ENCODE measurements at places on chromosomes 2 and 18.

- H3K27me3 ChIP-seq = no peaks in the 10 kb centered on the region
- H3K4me3 ChIP-seq = no peak overlapping the region
- H3K27ac ChIP-seq = no peak overlapping the region
- H3K4me1 ChIP-seq = no peaks in the 10 kb centered on the region
- no peak for DNase-seq
Measured at GRCh38 chr2:48756289-48756688, 765 bp upstream of the LHCGR start.

- H3K27ac ChIP-seq = no peak overlapping the region
- H3K4me1 ChIP-seq = no peaks in the 10 kb centered on the region
- no peaks in the 10 kb centered on the region for H3K36me3 ChIP-seq
- no peaks in the 10 kb centered on the region for H3K27me3 ChIP-seq
- DNase-seq = no peak
Measured at GRCh38 chr18:75350512-75350839, 77.0 kb downstream of the SMIM21 start.

DNA sequence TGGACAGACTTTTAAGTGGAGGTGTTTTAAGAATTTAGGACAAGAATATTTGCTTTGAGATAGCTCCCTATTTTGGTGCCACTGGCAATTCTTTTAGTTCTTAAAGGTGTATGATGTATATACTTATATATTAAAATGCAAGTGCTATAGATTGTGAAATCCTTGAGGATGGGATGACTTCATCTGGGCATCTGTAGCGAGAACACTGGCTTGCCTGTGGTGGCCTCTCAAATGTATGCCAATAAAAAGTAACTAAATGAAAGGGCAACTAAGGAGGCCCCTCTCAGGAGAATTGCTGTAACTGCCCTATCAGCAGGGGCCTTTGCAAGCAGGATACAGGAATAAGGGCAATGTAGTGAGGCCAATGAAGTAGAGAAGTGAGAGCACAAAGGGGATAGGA is 2.6 kb upstream of the THUMPD2 start:
- H3K27me3 ChIP-seq = no peaks in the 10 kb centered on the region
- no peak for DNase-seq
- no peak overlapping the region for H3K27ac ChIP-seq
- no peak overlapping the region for H3K4me3 ChIP-seq

GRCh38 chr2:100793982-100794381 is 26.0 kb upstream of the NPAS2 start:
- DNase-seq = no peak
- no peaks in the 10 kb centered on the region for H3K27me3 ChIP-seq
- no peaks in the 10 kb centered on the region for H3K36me3 ChIP-seq

DNA sequence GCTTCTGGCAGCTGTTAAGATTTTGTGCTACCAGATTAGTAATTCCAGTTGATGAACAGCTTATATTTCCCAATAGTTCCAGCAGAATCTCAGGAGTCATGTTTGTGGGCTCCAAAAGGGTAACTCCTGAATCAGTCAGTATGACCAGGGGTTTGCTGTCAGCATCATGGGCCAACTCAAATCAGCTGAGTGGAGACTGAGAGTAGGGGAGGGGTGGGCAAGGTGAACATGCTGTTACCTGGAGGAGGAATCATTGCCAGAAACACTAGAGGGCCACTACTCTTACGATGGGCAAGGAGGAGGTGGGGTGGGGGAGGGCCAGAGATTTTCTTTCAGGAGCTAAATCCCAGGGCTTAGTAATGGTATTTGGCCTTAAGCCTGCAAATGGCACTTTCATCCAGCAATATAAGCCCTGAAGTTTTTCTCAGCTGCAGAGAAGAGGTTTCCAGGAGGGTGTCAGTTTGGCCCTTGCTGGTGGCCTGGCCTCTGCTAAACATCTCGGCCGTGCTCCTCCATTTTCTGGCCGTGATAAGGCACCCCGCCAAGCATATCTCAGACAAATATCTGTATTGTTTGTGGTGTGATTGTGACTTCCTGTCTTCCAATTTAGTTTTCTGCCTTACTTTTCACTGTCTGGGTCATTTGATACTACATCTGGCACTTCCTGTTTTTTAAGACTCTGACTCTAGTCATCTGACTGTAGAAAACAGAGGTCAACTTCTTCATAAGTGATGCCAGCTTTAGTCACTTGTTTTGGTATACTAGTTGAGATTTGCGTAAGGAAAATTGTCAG is 120.5 kb upstream of the CXCR4 start:
- peak; percentile 39 for DNase-seq
- H3K27ac ChIP-seq = peak overlapping the region; percentile 68
- H3K4me1 ChIP-seq = peaks cover 45% of the 10 kb centered on the region
- no peaks in the 10 kb centered on the region for H3K36me3 ChIP-seq
- no peaks in the 10 kb centered on the region for H3K27me3 ChIP-seq
- H3K4me3 ChIP-seq = peak overlapping the region; percentile 27

DNA sequence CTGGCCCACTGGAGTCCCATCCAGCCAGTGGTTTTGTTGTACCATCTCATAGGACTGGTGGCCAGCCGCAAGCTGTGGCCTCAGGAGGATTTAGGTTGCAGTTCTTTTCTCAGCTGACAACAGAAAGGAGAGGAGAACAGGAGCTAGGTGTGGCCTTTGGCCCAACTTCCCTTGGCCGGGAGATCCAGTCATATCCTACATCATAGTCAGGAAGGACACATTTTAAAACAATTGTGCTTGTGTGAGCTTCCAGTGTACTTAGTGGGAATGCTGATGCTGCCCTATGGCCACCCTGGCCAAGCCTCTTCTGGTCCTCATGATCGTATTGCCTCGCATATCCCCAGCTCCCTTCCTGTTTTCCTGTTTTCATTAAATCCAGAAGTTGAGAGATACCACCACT is 98.1 kb downstream of the WDSUB1 start:
- H3K36me3 ChIP-seq = no peaks in the 10 kb centered on the region
- no peak overlapping the region for H3K4me3 ChIP-seq
- H3K4me1 ChIP-seq = no peaks in the 10 kb centered on the region
- no peak overlapping the region for H3K27ac ChIP-seq

DNA sequence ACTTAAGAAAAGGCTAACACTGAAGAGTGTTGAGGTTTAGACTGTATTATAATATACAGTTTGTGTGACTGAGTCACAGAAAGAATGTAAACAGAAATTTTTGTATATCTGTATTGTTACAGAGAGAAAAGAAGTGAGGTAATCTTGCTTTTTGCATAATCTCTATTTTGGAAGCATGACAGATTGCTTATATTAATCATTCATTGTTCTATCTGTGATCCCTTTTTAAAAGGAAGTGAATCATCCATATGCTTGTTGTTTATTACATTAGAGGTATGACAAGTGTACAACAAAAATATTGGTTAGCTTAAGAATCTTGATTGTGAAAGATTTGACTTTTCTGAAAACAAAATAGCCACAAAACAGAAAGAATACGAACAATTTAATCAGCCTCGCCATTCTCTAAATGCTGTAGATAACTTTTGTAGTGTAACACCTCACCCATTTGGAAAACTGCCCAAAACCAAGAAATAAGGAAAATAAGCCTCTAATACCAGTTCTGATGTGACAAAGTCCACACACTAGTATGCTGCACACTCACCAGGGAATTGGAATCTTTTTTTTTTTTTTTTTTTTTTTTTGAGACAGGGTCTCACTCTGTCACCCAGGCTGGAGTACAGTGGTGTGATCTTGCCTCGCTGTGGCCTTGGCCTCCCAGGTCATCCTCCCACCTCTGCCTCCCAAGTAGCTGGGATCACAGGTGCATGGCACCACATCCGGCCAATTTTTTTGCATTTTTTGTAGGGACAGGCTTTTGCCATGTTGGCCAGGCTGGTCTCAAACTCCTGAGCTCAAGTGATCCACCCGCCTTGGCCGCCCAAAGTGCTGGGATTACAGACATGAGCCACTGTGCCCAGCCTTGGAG is 91.5 kb upstream of the LPIN2 start:
- no peaks in the 10 kb centered on the region for H3K27me3 ChIP-seq
- H3K27ac ChIP-seq = no peak overlapping the region
- no peak overlapping the region for H3K4me3 ChIP-seq
- DNase-seq = no peak

DNA sequence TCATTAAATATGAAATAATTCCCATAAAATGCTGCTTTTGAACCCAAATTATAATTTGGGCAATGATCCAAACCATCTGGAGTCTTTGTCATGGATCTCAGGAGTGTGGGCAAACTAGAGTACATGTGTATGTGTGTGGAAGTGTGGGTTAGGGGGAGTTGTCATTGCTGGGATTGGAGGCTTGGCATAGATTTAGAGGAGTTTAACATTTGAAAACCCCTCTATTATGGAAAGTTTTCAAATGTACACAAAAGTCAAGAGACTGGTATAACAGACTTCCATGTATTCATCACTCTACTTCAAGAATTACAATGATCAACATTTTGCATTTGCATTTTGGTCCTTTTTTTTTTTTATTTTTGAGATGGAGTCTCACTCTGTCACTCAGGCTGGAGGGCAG is 159.1 kb downstream of the MEIS1 start:
- no peak overlapping the region for H3K4me3 ChIP-seq
- no peaks in the 10 kb centered on the region for H3K27me3 ChIP-seq
- H3K27ac ChIP-seq = no peak overlapping the region
- no peaks in the 10 kb centered on the region for H3K4me1 ChIP-seq
- H3K36me3 ChIP-seq = no peaks in the 10 kb centered on the region

- H3K4me1 ChIP-seq = no peaks in the 10 kb centered on the region
- no peaks in the 10 kb centered on the region for H3K36me3 ChIP-seq
- H3K4me3 ChIP-seq = no peak overlapping the region
- H3K27ac ChIP-seq = no peak overlapping the region
- no peak for DNase-seq
Measured at GRCh38 chr18:58180172-58180571, 136.1 kb downstream of the NEDD4L start.

DNA sequence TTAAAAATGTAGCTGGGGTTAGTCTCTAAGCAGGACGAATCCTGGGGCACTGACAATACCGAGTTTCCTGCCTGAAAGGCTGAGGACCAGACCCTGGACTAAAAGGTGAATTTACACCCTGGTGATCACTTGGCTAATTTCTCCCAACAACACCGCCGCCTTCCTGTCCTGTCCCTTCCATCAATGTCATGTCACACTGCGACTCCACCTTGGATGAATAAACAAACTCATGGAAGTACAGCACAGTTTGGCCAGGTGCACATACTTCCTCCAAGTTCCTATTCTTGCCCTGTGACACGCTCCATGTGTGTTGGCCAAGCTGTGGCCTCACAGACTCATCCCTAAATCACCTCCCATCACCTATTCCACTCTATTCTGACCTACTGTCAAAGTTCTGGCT is 15.9 kb upstream of the GALM start:
- no peaks in the 10 kb centered on the region for H3K27me3 ChIP-seq
- peaks cover 42% of the 10 kb centered on the region for H3K4me1 ChIP-seq
- H3K4me3 ChIP-seq = no peak overlapping the region

GRCh38 chr2:232652505-232652851 is 19.1 kb downstream of the EFHD1 start:
- H3K4me1 ChIP-seq = no peaks in the 10 kb centered on the region
- H3K36me3 ChIP-seq = no peaks in the 10 kb centered on the region
- DNase-seq = no peak
- H3K27ac ChIP-seq = no peak overlapping the region

GRCh38 chr2:229297247-229297646 is 26.2 kb upstream of the PID1 start:
- no peak overlapping the region for H3K27ac ChIP-seq
- H3K4me3 ChIP-seq = no peak overlapping the region
- DNase-seq = no peak
- no peaks in the 10 kb centered on the region for H3K27me3 ChIP-seq
- no peaks in the 10 kb centered on the region for H3K36me3 ChIP-seq
- no peaks in the 10 kb centered on the region for H3K4me1 ChIP-seq

GRCh38 chr2:21245565-21245964 is 121.8 kb downstream of the TDRD15 start:
- H3K4me1 ChIP-seq = no peaks in the 10 kb centered on the region
- H3K4me3 ChIP-seq = no peak overlapping the region
- no peak for DNase-seq
- H3K27ac ChIP-seq = no peak overlapping the region
- no peaks in the 10 kb centered on the region for H3K27me3 ChIP-seq

DNA sequence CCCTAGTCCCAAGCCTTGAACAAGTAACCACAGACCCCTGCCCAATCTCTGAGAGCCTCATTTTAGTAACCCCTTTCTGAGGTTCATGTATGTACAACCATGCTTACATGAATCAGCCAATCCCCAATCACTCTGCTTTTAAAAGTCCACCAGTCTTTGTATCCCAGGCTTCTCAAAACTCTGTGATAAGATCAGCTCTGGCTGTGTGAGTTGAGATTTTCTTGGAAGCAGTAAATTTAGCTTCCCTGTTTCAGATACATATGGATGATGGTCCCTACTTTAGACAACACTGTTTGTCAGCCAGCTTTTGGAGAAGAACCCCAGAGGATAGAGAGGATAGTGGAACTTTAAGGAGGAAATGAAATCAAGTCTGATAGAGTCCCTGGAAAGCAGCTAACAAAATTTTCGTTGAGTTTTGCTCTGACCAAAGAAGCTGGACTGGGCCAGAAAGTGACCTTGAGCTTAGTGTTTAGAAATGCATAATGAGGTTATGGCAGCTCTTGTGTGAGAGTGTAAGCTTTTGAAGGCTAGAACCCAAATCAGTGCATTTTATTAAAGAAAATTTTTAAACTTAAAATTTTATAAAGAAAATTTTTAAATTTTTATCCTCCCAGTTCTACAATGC is 3.7 kb downstream of the ADNP2 start:
- H3K27me3 ChIP-seq = no peaks in the 10 kb centered on the region
- no peak for DNase-seq
- no peak overlapping the region for H3K27ac ChIP-seq
- no peaks in the 10 kb centered on the region for H3K36me3 ChIP-seq
- peaks cover 22% of the 10 kb centered on the region for H3K4me1 ChIP-seq
- no peak overlapping the region for H3K4me3 ChIP-seq

GRCh38 chr2:220162320-220162719 is 534.9 kb downstream of the SLC4A3 start:
- no peak overlapping the region for H3K27ac ChIP-seq
- H3K27me3 ChIP-seq = no peaks in the 10 kb centered on the region
- no peaks in the 10 kb centered on the region for H3K4me1 ChIP-seq

DNA sequence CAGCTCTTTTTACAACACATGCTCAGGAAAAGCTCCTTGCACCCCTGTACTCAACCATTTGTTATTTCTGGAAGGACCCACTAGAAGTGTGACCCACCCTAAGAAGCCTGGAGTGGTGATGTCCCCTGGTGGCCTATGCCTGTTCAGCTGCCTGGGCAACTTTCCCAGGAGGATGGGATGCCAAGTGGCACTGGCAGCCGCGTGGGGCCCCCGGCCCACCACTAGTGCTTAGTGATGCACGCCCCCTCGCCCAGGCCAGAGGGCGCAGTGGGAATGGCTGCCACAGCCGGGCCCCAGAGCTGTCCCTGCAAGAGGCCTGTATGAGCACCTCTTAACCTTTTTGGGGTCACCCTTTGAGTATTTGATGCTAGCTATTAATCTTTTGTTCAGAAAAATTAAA is 18.1 kb downstream of the IMPA2 start:
- no peak overlapping the region for H3K4me3 ChIP-seq
- no peak overlapping the region for H3K27ac ChIP-seq
- DNase-seq = no peak

Data from CD8-positive, alpha-beta memory T cell (primary cell).